CD4-positive, alpha-beta T cell treated with Interleukin-15 for 1 hour (primary cell): ENCODE measurements at places on chromosomes 4 and X.
A peak's percentile ranks its signal among the peaks of the same experiment; 100 is the strongest.

DNA sequence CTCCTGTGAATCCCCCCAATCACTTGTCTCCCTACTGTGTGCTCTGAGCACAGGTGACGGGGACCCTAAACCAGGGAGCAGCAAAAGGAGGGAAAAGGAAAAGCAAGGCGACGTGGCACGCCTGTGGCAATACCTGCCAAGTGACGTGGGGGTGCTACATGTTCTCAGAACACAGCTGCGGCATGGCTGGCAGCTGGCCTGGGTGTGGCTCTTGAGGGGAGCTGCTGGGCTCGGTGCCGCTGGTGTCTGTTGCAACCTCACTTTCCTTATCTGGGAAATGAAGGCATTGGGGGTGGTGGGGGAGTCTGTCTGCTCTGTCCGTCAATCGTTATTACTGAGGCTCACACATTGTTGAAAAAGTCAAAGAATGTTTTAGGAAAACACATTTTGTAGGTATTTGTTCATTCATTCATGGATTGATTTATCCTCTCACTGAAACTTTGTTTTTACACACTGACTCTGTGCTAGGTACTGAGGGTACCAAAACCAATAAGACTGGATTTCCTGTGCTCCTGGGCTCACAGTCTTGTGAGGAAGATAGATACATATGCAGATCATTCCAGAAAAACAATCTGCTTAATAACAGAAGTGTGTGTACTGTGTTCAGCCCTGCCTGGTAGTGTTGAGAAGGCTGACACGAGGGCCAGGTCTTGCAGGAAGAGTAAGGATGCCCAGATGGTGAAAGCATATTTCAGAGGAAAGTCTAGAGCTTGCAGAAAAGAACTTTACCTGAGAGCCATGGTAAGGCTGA lies 217.6 kb downstream of the PTTG2 start:
- DNase-seq, result peak; percentile 58

- DNase-seq, result no peak
These were observed 96.6 kb upstream of the ADRA2C start for GRCh38 chr4:3669553-3669949.

GRCh38 chr4:98222306-98222705 lies 38.9 kb upstream of the RAP1GDS1 start:
- no peak for DNase-seq

GRCh38 chrX:119488749-119489148 lies 20.5 kb downstream of the SLC25A5 start:
- no peak for DNase-seq

DNA sequence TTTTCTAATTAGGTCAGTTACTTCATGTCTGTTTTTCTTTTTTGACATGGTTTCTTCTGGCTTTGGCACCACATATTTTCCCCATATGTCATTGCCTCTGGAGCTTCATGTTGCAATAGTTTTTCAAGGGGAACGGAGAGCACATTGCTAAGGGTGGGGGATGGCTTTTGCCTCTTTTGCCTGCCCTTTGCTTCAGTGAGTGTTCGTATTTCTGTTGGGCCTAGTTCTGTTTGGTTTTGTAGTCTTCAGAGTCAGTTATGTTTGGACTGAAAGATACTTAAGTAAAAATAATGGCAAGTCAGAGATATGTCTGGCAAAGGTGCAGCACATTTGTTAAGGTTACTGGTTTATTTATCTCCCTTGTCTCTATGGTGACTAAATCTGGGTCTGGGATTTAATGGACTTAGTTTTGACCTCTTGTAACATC lies 29.1 kb downstream of the FHL1 start:
- DNase-seq, result no peak

DNA sequence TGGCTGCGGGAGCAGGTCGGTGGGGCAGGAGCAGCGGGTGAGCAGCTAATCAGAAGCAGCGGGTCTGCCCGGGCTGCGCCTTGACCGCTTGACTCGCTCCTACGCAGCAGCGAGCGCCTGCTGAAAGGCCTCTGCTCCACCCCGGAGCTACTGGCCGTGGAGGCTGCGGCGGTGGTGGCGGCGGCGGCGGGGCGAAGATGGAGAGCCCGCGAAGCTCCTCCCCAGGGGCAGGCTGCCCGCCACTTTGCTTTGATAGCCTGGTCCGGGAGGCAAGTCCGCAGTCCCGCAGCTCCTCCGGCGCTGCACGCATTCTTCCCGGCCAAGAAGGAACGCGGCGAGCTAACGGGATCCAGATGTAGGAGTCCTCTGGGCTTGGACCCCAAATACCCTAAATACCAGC lies 36.7 kb downstream of the PJA1 start:
- no peak for DNase-seq

GRCh38 chr4:123390846-123391456 lies 5.6 kb upstream of the SPRY1 start:
- no peak for DNase-seq

DNA sequence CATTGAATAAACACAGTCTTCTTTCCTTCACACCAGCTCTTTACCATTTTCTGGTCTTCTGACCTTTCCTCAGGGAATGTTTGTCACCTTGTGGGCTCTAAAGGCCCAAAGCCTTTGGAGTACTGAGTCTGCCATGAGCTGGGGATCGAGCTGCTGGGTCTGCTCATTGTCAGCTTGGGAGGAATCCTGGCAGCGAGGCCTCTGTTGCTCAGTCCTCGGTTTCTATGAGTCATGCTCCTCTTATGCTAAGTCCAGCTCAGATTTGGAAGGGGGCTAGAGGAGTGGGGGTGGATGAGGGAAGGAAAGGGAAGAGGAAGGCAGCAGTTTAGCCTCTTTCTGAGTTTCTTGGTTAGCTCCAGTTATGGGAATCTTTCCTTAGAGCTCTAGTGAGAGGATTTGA lies 31.1 kb downstream of the NHSL2 start:
- no peak for DNase-seq

- no peak for DNase-seq
These were observed 38.0 kb upstream of the FBXW7 start for GRCh38 chr4:152573861-152574260.

- DNase-seq, result no peak
These were observed 30.9 kb downstream of the CAMK2D start for GRCh38 chr4:113730467-113731216.

DNA sequence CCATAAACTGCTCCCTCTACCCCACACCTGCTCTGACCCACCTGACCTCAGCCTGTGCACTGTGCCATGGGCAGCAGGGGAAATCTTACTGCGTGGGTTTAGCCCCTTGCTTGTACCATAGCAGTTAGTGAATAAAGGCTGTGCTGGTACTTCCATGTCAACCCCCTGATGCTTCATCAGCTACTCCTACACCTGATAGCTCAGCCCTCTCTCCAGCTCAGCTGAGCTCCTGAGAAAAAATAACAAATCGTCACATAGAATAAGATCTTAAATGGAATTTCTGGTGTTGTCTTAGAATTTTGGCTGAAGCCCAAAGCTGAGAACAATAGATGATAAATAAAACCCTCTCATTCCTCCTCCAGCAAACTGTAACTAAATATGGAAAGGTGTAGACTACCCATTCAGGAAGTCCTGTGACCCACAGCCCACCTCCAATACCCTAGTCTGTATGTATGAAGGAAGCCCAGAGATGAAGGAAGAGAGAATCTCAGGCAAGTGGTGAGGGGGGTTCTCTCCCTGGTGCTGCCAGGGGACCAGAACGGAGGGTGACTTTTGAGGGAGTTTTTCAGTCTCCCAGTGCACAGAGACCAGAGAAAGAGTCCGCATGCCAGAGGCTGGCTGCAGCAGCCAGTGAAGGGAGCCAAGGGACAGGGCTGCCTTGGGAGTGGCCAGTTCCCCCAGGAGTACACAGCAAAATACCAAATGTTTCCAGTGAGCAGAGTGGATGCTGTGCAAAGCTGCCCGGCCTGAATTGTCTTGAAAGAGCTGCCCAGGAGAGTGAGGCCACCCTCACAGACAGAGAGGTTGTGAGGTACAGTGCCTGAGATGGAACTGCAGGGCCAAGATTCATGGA lies 227.3 kb downstream of the QDPR start:
- DNase-seq, result no peak

GRCh38 chr4:146340798-146341197 lies 126.5 kb downstream of the REELD1 start:
- no peak for DNase-seq

GRCh38 chrX:48492293-48492910 lies 16.4 kb upstream of the PORCN start:
- no peak for DNase-seq

GRCh38 chr4:165872461-165873297 lies at the start of gene TLL1:
Gene TLL1, plus strand, starts transcription at chr4:165873237. Its CDS starts 668 bp downstream, at chr4:165873905.
- no peak for DNase-seq

- DNase-seq, result no peak
These were observed 94.2 kb upstream of the MAP3K15 start for GRCh38 chrX:19609541-19609940.

DNA sequence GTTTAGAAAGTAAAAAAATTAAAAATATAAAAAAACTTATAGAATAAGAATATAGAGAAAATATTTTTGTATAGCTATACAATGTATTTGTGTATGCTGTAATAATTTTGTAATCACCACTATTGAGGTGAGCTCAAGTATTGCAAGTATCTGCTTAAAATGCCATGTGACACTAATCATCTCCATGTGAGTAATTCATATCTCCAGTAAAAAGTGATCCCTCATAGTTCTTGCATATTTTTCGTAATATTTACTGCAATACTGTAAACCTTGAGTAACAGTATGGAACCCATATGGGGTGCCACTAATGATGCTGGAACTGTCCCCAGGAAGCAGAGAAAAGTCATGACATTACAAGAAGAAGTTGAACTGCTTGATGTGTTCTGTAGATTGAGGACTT lies 43.2 kb upstream of the HUWE1 start:
- DNase-seq, result no peak

GRCh38 chrX:51332188-51332942 lies at the start of gene NUDT10:
Gene NUDT10, plus strand, starts transcription at chrX:51332822. Its CDS starts 144 bp downstream, at chrX:51332966.
- DNase-seq, result no peak

- no peak for DNase-seq
These were observed 108.9 kb downstream of the NR3C2 start for GRCh38 chr4:148333265-148333664.

- DNase-seq, result no peak
These were observed 1342.9 kb downstream of the ADGRL3 start for GRCh38 chr4:62543002-62543401.
